ENCODE measurements at places on chromosomes 7 and 10.

DNA sequence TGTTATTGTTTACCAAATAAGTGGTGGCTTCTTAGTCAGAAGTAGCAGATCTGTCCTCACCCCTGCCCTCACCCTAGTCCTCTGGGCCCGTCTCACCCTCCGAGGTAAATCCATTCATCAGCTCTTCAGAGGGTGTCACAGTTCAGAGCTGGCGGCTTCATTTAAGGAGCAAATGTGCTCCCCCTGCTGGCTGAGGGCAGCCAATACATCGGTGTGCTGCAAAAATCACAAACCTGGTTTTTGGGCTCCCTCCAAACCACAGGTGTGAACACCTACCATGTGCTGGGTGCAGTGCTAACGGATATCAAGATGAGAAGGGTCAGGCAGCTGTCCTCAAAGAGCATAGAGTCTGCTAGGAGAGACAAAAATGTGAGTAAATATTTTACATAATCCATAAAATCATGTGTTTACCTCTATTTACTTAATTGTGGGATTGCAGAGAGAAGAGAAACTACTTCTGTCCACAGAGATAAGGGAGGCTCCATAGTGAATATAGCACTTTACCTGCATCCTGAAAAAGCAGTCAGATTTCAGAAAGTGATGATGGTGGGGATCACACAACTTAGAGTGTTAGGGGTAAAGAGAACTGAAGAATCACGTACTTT is 15.5 kb upstream of the CRTAC1 start:
- DNase-seq, result no peak

DNA sequence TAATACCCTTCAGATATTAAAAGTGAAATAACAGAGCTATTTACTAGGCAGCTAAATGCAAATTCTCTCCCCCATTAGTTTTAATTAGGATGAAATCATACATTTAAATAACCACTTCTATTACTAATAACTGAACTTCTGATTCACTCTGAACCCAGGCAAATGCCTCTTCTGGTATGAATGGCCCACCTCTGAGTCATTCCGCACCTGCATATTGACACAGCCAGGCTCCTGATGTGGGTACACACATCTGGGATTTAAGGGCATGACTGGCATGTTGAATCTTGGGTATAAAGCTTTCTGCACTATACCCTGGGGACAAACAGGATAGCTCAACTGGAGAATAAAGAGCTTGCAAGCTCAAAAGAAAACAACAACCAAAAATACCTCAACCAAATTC is 140.9 kb downstream of the AUTS2 start:
- DNase-seq, result no peak

GRCh38 chr7:35313575-35313974 is 59.7 kb upstream of the TBX20 start:
- DNase-seq, result no peak

DNA sequence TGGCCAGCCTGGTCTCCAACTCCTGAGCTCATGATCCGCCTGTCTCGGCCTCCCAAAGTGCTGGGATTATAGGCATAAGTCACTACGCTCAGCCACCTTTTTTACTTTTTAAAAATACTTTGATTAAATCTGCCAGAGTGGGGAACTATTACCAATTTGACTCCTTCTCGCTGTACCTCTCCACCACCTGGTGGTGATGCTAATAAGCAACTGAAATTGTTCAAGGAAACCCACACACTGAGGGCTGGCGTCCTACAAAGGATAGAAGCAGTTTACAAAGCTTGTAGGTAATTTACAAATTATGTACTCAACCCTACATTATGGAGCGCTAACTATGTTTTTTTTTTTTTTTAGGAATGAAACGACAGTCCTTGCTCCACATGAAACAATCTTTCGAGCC is 111.1 kb downstream of the CPED1 start:
- no peak for DNase-seq

- DNase-seq, result no peak
These were observed 31.5 kb downstream of the PHF14 start for GRCh38 chr7:11005202-11005601.
